ENCODE measurements at places on chromosomes 4 and X.

GRCh38 chrX:10471418-10471817 is 149.0 kb downstream of the MID1 start:
- no peak for DNase-seq

GRCh38 chrX:138754861-138755260 is 43.3 kb upstream of the FGF13 start:
- DNase-seq = no peak

DNA sequence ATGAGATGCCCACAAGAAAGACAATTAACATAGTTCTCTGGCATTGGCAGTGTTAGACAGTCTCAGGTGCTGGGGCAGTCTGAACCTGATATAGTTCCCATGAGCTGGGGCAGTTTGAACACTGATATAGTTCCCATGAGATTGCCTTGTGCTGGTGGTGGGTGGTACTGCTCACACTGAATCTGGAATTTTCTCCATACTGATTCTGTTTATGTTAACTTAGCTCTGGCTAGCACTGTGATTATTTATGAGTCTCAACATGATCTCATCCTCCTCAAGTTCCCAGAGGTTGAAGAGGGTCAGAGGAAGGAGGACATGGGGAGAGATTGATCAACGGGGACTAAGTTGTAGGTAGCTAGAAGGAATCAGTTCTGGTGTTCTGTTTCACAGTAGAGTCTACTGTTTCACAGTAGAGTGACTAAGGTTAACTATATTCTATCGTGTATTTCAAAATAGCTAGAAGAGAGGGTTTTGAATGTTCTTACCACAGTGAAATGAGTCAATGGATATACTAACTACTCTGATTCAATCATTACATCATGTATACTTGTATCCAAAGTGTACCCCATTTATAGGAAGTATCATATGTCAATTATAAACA is 379.9 kb downstream of the ADAM29 start:
- DNase-seq = no peak

GRCh38 chr4:70183168-70183939 is 12.2 kb upstream of the ODAM start:
- DNase-seq = peak; percentile 13

DNA sequence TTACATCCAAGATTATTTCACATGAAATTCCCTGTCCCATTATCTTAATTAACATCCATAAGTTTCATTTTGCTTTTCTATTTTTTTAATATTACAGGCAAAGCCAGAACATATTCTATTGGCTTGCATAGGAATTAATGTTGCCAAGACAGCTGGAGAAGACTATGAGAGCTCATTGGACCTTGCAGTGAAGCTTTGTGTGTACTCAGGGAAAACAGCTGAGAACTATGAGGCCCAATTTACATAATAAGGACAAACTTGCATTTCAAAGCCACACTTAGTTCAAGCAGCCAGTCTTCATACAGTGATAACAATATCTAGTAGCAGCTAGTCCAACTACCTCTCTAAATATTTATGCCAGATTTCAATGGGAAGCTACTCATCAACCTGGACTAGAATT is 134.4 kb downstream of the DDX53 start:
- no peak for DNase-seq

DNA sequence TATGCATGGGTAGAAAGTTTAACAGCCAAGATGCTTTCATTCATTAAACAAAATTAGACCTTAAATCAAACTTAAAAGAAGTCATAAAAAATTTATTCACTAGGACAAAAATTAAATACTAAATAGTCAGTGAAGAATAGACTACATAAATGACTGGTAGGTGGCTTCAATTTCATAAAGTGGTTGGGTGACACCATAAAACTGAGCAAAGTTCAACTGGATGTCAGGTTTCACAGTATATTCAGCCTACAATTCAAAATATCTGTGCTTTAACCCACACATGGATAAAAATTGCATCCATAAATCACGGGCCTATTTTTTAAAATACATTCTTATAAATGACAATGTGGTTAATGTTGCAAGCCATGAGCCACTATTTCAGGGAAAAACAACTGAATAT is 582.3 kb downstream of the IL15 start:
- DNase-seq = no peak

DNA sequence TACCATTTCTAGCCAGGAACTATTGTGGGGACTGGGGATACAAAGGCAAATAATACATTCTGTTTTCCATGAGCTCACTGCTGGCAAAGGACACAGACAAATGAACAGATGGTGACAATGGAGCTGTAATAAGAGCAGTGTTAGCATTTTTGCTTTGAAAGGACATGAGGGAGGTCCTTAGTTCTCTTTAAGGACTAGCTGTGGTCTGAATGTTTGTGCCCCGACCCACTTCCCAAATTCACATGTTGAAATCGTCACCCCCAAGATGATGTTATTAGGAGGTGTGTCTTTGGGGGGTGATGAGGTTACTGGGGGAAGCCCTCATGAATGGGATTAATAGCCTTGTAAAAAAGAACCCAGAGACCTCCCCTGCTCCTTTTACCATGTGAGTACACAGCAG is 30.3 kb downstream of the CCNG2 start:
- DNase-seq = no peak

DNA sequence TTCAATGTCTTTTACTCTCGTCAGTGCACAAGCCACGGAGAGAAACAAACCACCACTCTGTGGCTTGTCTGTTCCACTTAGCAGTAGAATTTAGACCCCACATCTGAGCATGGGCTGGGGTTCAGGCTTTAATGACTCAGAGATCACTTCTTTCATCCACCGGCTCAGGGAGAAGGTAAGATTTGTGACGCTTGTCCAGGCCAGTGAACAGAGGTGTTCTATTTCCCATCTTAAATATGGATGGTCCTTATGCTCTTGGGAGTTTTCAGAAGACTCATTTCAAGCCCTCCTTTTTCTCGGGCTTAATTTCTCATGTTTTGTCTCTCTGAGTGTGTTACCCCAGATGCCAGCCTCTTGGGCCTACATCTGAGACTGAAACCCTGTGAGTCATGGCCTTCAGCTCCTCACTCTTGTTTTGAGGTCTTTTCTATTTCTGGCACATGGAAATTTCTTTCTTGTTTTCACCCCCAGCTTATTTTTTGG is 127.4 kb upstream of the SFRP2 start:
- peak; percentile 8 for DNase-seq

DNA sequence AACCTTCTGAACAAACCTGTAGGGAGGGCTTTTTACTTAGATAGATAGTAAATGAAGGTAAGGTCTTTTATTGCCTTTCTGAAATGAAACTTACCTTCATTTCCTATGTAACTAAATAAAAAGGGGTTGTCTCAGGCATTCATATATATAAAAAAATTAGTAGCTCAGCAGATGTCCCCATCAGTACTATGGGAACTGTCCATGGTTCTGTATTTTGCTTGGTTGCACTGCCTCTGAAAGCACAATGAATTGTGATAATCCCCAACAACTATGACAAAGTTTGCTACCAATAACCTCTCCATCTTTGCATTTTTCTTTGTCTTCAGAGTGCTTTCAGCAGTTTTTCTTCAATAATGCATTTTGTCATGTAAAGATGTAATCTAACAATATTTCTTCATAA is 222.4 kb downstream of the SLIT2 start:
- no peak for DNase-seq

DNA sequence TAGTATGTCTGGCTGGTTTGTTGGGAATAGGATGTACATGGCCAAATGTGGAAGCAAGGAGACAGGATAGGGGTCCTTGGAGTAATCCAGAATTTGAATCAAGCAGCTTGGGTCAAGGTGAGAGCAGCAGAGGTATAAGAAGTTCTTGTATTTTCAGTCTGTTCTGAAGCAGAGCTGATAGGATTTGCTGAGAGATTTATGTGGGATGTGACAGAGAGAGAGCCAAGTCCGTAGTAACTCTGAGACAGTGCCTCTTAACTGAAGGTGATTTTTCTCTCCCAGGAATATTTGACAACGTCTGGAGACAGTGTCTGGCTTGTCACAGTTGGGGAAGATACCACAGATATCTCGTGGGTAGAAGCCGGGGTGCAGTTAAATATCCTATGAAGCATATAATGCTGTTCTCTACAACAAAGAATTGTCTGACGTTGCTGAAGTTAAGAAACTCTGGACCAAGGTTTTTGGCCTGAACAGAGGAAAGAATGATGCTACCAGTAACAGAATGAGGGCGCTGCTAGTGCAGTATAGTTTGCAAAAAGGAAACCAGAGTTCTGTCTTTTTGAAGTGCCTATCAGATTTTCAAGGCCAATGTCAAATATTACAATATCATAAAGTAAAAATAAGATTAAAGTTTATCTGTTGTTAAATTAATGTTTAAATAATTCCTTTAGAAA is 184.0 kb downstream of the ARHGAP24 start:
- no peak for DNase-seq

DNA sequence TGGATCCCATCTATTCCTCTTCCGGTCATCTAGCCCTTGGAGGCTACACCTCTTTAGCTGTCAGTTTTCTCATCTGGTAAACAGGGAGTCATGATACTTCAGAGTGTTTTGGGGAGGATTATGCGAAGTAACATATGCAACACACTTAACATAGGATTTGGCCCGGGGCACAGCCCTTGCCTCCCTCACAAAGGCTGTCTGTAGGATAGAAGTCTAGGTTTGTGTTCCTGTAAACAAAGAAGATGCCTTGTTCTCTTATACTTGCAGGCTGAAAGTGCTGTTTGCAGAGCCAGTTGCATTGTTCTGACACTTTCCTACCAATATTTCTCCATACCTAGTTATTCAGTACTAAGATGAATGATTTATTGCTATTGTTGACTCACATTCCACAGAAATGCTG is 2.2 kb upstream of the APELA start:
- no peak for DNase-seq

DNA sequence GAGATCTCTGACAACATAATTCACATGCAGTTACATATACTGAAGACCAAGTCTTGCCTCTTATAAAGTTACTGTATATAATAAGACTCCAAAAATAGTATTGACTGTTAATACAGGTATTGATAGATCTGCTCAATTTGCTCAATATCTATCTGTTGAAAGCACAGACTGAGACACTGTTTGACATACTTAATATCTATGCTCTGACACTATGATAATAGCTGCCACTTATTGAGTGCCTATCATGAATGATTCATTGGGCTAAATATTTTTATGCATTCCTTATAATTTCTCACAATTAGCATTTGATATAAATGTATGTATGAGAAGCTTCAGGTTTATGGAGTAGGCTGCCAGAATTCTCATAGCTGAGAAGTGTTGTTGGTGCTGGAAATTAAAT is 1600.9 kb upstream of the IGFBP7 start:
- DNase-seq = no peak

DNA sequence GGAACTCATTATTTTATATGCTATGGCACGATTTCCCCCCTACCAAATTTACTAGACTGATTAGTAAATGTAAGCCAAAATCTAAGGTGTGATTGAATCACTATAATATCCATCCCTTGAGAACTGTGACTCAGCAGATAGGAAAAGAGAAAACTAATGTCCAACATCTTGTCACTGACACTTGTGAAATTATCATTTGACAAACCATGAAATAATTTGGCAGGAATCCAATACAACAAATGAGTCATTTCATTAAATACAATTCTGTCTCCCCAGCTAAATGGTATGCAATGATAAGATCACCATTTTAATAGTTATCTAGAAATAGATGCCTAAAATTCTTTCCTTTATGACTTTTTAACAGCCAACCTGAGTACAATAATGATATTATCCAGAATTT is 462.3 kb downstream of the DMD start:
- DNase-seq = no peak

DNA sequence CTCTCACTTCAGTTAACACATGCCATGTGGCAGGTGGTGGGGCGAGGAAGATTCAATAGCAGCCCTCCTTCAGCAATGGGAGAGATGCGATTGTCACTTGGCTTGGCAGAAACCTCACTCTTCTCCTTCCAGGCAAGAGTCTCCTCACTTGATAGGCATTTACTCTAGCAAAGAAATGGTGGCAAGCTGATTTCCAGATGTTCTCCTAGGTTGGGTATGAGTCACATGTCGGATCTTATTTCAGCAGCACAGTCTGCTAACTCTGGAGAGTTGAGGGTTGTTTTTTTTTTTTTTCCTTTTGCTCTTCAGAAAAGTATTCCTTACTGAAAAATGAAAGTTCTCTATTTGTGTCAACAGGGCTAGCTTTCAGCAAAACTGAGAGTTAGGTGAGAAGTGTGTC is 119.5 kb upstream of the CHRDL1 start:
- DNase-seq = no peak

DNA sequence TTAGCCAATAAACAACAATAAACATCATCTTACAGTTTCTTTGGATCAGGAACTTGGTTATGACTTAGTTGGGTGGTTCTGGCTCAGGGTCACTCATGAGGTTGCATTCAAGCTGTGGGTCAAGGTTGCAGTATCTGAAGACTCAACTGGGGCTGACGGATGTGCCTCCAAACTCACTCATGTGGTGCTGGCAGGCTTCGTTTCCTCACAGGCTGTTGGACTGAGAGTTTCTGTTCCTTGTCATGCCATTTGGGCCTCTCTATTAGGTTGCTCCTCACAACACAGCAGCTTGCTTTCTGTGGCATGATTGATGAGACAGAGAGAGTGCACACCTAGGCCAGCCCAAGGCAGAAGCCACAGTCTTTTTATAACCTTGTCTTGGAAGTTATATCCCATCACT is 20.7 kb downstream of the FRMPD3 start:
- no peak for DNase-seq

GRCh38 chr4:87188932-87189331 is 31.5 kb downstream of the KLHL8 start:
- DNase-seq = no peak

DNA sequence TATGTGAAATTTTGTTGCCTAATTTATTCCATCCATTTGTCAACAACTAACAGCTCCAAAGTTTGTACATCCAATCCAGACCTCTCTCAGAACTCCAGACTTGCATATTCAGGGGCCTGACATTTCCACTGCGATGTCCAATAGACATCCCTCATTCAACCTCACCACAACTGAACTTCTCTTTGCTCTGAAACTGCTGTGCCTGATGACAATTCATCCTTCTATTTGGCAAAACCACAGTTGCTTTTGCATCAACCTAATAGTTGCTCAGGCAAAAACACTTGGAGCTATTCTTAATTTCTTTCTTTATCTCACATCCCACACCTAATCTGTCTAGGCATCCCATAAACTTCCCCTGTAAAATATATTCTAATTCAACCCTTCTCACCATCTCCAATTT is 56.5 kb downstream of the ANTXR2 start:
- DNase-seq = no peak

DNA sequence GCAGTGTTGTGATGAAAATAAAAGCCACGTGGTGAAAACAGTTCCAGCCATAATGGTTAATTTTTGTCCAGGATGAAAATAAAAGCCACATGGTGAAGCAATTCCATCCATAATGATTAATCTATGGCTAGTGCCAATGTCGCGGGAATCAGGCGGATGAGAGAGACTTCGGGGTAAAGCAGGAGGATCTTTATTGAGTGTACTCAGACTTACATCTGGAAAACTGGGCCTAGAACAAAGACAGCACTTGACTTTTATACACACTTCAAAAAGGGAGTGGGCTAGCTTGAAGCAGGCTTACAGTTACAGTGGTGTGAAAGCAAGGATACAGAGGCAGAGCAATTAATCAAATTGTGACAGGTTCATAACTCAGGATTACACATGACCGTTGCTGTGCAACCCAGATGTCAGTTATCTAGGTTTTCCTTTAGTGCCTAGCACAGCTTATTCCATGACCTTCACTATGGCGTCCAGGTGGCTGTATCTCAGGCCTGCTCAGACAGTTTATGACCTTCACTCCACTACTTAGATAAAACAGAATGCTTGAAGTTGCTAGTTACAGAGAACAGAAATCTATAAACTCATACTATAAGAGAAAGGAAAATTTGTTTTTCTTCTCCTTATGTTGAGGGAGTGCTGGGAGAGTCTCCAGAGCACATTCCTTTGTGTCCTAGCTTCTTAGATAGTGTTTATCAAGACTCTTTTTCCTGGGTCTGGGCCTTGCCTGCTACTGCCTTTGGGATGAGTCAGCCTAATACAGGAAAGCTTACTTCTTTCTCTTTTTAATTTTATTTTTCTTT is 5.9 kb upstream of the PLA2G12A start:
- no peak for DNase-seq
